BE2C (cell line): ENCODE measurements at places on chromosomes 13 and 19.

- no peak for DNase-seq
Measured at GRCh38 chr19:35154525-35155406, at the start of gene FXYD5. FXYD5 (plus strand) TSS chr19:35154735; CDS start chr19:35155551, 816 bp downstream.

DNA sequence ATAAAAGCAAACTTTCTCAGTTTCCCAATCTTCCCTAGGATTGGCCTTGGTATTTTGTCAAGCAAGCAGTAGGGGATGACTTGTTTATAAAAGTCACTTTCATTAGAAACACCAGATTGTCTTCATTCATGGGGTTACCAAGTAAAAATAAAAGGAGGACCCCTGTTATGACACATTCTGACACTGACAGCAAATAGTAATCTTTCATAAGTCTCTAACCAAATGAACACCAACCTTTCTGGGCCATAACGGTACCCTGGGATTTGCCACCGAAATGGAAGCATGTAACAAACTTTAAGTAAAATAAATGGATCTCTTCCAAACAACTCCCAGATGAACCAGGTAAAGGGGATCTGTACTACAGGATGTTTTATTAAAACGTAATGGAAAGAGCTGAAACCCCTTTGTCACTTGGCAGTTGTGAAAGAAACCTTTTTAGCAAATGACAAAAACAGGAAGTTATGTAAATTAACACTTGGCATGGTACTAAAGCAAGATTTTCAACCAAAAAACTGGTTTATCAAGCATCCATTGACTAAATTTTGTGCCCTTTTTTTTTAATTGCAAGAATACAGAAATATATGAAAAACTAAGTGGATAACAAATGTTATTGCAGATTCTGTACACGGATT is 335.6 kb downstream of the RBM26 start:
- no peak for DNase-seq

DNA sequence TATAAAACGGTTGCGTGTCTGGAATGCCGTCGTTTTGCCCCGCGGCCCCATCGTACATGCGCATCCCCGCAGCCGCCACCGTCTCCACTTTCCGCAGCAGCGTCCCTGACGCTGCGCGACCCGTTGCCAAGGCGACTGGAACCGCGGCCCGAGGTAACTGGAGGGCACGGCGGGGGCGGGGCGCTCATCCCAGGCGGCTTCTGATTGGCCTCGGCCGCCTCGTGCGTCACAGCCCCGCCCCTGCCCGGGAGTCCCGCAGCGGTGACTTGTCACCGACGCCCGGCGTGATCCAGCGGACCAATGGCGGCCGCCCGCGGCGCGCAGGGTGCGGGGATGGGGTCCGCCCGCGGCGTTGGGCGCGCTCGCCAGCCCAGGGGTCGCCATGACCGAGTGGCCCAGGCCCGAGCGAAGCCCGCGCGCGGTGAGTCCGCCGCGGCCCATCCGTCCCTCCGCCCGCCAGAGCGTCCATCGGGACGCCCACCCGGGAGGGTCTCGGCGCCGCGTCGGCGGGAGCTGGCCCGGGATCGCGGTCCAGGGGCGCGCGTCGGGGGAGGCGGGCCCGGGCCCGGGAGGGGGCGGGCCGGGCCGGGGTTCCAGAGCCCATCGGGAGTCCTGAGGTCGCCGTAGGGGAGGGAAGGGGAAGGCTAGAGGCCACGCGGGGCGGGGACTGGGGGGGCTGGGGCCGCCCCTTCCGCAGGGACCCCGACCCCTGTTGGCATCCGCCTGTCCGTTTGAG is at the start of gene ZSCAN1:
Gene ZSCAN1, plus strand, starts transcription at position 285 of the 736 bp plus-strand sequence. CDS start 3,812 bp downstream, outside the sequence.
- peak; percentile 94 for DNase-seq

- DNase-seq, result no peak
Measured at GRCh38 chr13:106702505-106702904, 134.6 kb upstream of the ARGLU1 start.

- no peak for DNase-seq
Measured at GRCh38 chr19:49968279-49968922, 7.4 kb upstream of the SIGLEC11 start.

DNA sequence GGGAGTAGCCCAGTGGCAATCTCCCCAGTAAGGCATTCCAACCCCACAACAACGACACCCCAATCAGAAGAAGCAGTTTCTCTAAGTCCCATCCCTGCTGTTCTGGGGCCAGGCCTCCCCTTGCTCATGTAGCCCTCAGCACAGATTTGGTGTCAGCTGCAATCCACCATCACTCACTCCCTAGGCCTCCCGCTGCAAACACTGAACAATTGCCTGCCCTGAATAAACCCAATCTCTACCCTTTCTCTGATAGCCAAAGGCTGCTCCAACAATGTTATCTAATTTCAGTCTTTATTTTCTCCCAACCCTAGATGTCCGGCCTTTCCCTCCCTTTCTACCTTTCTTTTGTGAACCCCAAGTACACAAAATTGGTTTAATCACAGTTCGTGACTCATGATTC is 5.6 kb upstream of the SOX21 start:
- no peak for DNase-seq
